ENCODE measurements at places on chromosomes 7 and 10.

- no peak for DNase-seq
Observed at GRCh38 chr10:130399425-130399950, 263.3 kb downstream of the GLRX3 start.

GRCh38 chr10:48456361-48456804 is 148.5 kb downstream of the ARHGAP22 start:
- DNase-seq, result no peak

- no peak for DNase-seq
Observed at GRCh38 chr10:62613424-62613823, 191.1 kb upstream of the ADO start.

- no peak for DNase-seq
Observed at GRCh38 chr7:12111422-12112405, 99.4 kb upstream of the TMEM106B start.

- peak; percentile 50 for DNase-seq
Observed at GRCh38 chr10:118241229-118242137, 100.6 kb downstream of the FAM204A start.

DNA sequence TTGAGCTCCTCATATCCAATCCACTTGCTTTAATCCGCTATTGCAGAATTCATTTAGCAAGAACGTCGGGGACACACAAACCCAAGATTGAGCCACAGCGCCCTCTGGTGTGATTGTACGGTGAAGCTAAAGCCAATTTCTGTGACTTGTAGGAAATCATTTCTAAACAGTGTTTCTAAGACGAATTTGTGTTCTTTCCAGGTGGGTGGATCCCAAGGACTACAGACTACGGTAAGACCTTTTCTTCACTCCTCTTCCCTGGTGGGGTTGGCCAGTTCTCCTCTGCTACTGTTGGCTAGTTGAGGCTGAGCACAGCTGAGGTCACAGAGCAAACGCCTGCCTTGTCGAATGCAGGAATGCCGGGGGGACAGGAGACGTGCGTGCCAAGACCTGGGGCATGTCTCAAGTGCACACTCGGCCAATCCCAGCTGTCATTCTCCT is 5.2 kb downstream of the DMBT1 start:
- DNase-seq, result peak; percentile 40

- no peak for DNase-seq
Observed at GRCh38 chr10:17147884-17148489, 18.4 kb upstream of the CUBN start.

GRCh38 chr7:112905950-112906349 is 115.8 kb upstream of the TMEM168 start:
- DNase-seq, result no peak

GRCh38 chr7:1691601-1692514 is 21.8 kb downstream of the ELFN1 start:
- DNase-seq, result no peak

DNA sequence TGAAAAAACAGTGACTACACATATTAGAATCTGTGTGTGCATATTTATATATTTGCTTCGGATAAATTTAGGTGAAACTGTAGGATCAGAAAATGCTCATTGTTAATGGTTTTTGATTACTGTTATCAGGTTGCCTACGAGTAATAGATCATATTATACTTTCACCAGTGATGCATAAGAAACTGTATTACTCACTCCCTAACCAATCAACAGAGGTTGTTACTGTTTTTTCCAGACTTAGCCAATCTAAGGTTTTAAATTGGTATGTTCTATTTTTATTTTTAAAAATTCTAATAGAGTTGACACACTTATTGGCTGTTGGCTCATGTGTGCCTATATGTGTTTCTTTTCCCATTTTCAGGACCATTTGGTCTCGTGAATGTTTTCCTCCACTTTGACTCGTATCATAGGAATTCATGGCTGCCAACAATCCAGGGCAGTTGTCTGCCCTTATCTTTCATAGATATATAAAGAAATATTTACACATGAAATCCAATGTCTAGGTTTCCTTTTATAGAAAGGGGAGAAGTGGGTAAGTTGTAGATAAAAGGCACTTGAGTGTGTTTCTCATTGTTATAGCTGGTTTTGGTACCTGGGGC is 59.2 kb downstream of the ANLN start:
- no peak for DNase-seq

DNA sequence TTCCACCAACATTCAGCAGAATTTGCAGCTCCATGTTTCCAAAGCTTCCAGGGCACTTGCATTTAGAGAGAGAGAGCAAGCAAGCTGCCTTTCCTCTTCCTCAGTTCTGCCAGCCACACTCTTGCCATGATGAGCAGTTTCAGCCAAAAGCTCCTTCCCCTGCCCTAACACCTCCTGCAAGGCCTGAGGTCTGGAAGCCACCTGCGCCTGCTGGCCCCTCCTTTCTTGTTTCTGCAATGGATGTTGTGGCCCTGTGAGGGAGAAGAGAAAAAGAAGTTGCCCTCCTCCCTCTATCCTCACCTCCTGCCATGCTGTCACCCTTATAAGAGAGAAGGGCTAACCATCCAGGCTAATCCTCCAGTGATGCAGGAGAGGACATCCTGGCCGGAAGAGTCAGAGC is 48.7 kb downstream of the IKZF1 start:
- no peak for DNase-seq

- no peak for DNase-seq
Observed at GRCh38 chr10:62813981-62814380, 2.2 kb downstream of the EGR2 start.

DNA sequence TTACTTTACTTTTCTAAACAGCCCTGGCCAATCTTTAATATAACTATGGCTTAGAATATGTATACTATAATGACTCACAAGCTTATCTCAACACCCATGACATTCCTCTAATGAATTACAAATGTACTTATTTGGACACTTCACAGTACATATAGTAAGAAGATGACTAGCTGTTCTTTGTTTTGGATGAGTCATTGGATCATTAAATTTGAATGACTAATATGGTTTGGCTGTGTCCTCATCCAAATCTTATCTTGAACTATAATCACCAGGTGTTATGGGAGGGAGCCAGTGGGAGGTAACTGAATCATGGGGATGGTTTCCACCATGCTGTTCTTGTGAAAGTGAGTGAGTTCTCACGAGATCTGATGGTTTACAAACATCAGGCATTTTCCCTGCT is 807.5 kb upstream of the SORCS1 start:
- DNase-seq, result no peak

DNA sequence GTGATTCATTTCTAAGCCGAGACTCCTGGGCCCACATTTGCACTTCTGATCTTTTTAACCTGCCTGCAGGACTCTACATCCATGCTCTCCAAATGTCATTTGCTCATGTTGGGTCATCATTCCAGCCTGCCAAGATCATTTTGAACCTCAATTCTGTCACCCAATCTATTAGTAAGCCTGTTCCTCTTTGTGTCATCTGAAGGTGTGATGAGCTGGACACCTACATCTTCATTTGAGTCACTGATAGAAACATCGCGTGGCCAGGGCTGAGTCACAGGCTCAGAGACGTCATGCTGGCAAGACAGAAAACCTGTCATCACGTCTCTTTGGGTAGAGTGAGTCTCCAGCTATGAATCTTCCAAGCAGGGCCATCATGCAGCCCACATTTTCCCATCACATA is 65.3 kb upstream of the SLF2 start:
- DNase-seq, result no peak

DNA sequence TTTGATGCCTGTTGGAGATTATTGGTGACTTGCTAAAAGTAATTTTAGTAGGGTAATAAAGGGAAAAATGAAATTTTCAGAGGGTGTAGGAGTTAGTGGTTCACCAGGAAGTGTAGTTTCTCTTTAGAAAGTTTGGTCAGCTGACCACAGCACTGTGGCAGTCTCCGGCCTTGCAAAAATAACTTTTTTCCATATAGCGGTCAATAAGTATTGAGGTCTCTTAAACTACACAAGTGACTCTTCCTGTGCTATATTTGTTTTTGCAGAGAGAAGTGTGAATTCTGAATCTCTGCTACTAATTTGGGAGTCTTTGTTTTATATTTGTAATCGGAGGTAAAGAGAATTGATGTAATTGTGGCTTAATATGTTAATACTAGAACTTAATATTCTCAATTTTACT is 24.3 kb downstream of the PTPN12 start:
- no peak for DNase-seq

DNA sequence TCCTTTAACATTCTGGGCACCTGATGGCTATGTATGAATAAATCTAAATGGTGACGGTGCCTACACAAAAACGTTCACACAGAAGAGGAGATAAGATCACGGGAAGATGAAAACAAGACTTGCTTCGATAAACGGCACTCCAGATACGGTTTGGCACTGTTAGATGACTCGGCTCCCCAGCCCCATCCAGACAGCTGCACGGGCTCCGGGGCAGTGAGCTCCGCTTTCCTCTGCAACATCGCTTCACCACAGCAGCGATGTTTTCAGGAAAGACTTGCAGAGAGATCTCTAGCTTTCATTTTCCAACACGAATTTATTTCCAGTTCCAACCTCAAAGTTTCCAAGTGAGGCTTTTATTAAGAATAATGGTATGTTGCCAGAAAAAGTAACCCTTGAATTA is 132.1 kb downstream of the KLF6 start:
- peak; percentile 12 for DNase-seq

DNA sequence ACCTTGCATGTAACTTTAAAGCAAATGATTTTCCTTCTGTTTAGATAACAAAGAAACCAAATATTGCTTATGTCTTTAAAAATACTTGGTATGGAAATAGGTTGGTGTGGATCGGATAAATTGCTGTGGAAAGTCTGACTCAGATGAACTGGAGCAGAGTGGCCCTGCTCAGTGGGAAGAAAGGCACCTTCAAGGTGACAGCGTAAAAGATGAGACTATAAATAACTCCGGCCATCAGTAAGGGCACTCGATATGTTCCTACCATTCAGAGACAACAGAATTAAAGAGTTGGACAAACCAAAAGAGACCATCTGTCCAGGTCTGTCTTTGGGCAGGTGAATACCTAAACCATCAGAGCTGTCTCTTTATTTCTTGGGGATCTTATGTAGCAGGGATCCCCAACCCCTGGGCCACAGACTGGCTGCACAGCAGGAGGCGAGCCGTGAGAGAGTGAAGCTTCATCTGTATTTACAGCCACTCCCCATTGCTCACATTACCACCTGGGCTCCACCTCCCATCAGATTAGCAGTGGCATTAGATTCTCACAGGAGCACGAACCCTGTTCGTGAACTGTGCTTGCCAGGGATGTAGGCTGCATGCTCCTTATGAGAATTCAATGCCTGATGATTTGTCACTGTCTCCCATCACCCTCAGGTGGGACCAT is 357.1 kb downstream of the PRPF18 start:
- DNase-seq, result no peak

- no peak for DNase-seq
Observed at GRCh38 chr10:28906011-28906411, 228.7 kb downstream of the BAMBI start.

GRCh38 chr7:45726883-45727282 is 146.0 kb downstream of the CCDC201 start:
- DNase-seq, result no peak

DNA sequence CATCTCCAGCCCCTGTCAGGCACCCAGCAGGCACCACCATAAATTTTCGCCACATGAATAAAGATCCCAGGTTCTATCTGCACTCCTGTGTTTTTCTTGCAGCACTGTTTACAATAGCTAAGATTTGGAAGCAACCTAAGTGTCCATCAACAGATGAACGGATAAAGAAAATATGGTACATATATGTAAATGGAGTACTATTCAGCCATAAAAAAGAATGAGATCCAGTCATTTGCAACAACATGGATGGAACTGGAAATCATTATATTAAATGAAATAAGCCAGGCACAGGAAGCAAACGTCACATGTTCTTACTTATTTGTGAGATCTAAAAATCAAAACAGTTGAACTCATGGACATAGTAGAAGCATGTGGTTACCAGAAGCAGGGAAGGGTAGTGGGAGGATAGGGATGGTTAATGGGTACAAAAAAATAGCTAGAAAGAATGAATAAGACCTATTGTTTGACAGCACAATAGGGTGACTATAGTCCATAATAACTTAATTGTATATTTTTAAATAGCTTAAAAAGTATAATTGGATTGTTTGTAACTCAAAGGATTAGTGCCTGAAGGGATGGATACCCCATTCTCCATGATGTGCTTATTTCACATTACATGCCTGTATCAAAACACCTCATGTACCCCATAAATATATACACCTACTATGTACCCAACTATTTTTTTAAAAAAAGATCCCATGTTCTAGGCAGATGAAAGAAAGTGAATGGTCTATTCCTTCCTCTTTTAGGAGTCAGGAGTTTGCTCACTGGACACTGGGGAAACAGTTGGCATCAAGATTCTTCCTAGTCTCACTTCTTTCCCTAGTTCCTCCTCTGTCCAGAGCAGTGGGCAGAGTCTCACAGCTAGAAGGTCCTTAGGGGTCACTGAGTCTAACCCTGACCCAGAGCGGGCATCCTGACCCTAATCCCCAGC is 1.0 kb upstream of the NPFFR1 start:
- no peak for DNase-seq

DNA sequence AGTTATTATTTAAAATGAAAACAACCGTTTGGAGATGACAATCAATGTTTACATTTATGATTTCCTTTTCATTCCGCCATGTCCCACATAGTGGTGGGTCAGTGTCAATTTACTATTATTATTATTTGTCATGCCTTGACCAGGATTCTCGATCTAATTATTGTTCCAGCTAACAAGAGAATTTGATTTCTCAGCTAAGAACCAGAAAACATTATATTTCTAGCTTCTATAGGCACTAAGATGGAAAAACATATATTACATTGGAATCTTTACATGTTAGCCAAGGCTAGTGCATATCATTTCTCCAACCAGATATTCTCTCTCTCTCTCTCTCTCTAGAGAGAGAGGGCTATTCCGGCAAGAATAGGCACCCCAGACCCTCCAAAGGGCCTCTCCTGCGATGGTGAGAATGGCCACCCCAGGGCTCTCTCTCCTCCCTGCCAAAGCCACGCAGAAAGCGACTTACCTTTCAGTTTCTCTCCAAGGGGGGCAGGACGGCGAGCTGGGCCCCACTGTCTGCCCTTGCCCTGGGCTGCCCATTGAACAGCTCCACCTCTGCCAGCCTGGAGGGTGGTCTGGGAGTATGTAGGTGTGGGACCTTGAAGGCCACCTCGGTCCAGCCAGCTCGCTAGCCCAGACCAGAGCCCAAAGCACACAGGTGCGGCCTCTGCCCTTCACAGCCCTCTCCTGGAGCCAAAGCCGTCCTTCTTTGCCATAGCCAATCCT is 2.4 kb downstream of the HOXA3 start:
- DNase-seq, result no peak

- DNase-seq, result no peak
Observed at GRCh38 chr7:106326594-106327537, 42.1 kb upstream of the NAMPT start.
